ENCODE measurements at places on chromosomes 7 and 10. TPM values are rescaled to one million over a fixed set of nuclear protein-coding genes. Genes with fewer than 3 reads are reported as not detected.

DNA sequence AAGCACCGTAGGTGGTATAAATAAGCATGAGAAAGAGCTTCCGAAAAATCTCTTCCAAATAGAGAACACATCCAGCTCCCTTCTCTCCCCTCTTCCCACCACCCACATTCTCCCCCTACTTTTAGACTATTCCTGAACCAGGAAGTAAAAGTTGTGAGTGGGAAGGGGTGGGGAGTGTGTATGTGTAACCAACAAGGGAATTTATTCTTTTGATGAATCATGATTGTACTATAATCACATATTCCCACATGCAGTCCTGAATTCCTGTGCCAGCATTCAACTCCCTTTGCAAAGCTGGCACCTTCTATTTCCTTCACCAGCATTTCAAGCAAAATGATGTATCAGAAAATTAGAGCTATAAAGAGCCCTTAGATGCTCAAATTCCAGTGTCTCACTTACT is 230.6 kb upstream of the CHRM2 start:
- DNase-seq: no peak

GRCh38 chr7:151683615-151684407 is 164.1 kb upstream of the RHEB start:
- no peak for DNase-seq

Gene BET1
- 22.7 TPM for total RNA-seq

Gene GATA3
- 3.4 TPM for total RNA-seq
